Activated CD4-positive, alpha-beta T cell treated with anti-CD3 and anti-CD28 coated beads, Interleukin-2, amount 50 U/mL, for 4 hours (primary cell): ENCODE measurements at places on chromosomes 3 and 15.

- no peak for DNase-seq
Observed at GRCh38 chr3:148331081-148331846, 366.4 kb upstream of the AGTR1 start.

DNA sequence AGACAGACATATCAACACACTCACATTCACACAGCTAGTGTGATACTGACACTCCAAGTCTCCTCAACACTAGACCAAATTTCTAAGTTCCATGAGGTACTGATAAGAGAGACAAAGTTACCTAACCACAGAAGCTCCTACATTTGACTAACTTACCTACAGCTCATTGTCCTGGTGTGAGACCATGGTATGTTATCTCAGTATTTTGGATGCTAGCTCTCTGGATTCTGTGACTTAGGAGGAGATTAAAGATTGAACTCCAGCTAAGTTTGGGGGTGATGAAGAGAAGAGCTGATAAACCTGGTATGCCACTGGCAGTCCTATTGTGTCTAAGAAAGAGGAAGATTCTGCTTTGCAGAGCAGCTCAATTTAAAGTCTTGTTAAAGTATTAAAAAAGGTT is 144.0 kb upstream of the MYRIP start:
- DNase-seq = no peak

DNA sequence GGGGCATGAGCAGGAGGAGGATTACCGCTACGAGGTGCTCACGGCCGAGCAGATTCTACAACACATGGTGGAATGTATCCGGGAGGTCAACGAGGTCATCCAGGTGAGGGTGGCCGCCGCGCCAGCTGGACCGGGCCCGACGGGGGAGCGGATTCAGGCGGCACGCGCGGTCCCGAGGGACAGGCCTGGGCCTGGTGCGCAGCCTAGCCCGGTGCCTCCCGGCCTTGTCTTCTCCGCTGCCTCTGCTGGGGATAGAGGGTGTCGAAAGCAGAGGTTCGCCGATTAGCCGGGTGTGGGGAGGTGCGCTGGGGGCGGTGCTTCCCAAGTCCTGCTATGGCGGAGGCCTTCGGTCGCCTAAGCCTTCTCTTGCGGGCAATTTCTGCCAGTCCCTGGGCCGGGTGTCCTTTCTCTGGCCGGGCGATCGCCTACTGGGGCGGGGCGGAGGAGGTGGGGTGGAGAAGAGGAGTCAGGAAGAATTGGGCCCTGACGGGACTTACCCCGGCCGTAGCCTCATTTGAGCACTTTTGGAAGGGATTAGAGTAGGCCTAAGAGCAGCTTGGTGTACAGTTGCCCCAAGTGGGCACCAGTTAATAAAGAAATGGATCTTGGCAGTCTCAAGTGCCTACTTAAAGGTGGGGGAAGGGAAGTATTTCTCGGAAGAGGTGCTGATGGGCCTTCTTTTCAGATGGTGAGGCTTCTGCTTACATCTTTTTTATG is 940 bp downstream of the ARIH1 start:
- DNase-seq = peak; percentile 81

- no peak for DNase-seq
Observed at GRCh38 chr3:67419218-67419529, 235.2 kb downstream of the SUCLG2 start.
